ENCODE measurements at places on chromosomes 5 and 9. TPM values are rescaled to one million over a fixed set of nuclear protein-coding genes. Genes with fewer than 3 reads are reported as not detected.
A peak's percentile ranks its signal among the peaks of the same experiment; 100 is the strongest.

- H3K4me3 ChIP-seq = no peak overlapping the region
- H3K27me3 ChIP-seq = no peaks in the 10 kb centered on the region
- no peak overlapping the region for H3K27ac ChIP-seq
- no peaks in the 10 kb centered on the region for H3K4me1 ChIP-seq
Measured at GRCh38 chr9:104780796-104781395, 17.0 kb downstream of the NIPSNAP3B start.

MZB1 gene
- total RNA-seq = 0.62 TPM

ANKRD34B gene
- total RNA-seq = 0.13 TPM

- no peaks in the 10 kb centered on the region for H3K36me3 ChIP-seq
- H3K4me3 ChIP-seq = no peak overlapping the region
- peaks cover 6% of the 10 kb centered on the region for H3K27me3 ChIP-seq
- no peak overlapping the region for H3K27ac ChIP-seq
- DNase-seq = no peak
Measured at GRCh38 chr5:2797160-2797559, 45.7 kb upstream of the IRX2 start.

GRCh38 chr9:87734106-87734505 is 8.2 kb downstream of the CTSL start:
- no peaks in the 10 kb centered on the region for H3K4me1 ChIP-seq
- H3K27me3 ChIP-seq = no peaks in the 10 kb centered on the region
- H3K36me3 ChIP-seq = peaks cover 18% of the 10 kb centered on the region
- H3K27ac ChIP-seq = no peak overlapping the region
- DNase-seq = peak; percentile 45
- no peak overlapping the region for H3K4me3 ChIP-seq

DNA sequence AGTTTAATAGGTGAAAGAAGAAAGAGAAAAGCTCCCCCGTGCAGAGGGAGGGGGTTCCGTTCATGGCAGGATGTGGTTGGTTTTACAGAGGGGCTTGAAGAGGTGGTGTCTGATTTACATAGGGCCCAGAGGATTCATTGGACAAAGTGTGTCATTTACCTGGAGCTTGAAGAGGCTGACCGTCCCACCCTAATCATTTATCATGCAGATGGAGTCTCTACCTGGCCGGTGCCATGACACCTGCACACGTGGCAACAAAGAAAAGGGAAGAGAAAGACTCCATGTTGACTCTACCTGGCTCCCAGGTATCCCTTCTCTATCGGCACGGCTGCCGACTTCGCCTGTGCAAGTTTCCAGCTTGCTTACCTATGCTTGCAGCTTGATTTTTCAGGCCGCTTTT is 35.3 kb upstream of the PRRC2B start:
- no peaks in the 10 kb centered on the region for H3K4me1 ChIP-seq
- H3K27me3 ChIP-seq = no peaks in the 10 kb centered on the region
- H3K36me3 ChIP-seq = no peaks in the 10 kb centered on the region
- no peak overlapping the region for H3K4me3 ChIP-seq
- no peak for DNase-seq

DNA sequence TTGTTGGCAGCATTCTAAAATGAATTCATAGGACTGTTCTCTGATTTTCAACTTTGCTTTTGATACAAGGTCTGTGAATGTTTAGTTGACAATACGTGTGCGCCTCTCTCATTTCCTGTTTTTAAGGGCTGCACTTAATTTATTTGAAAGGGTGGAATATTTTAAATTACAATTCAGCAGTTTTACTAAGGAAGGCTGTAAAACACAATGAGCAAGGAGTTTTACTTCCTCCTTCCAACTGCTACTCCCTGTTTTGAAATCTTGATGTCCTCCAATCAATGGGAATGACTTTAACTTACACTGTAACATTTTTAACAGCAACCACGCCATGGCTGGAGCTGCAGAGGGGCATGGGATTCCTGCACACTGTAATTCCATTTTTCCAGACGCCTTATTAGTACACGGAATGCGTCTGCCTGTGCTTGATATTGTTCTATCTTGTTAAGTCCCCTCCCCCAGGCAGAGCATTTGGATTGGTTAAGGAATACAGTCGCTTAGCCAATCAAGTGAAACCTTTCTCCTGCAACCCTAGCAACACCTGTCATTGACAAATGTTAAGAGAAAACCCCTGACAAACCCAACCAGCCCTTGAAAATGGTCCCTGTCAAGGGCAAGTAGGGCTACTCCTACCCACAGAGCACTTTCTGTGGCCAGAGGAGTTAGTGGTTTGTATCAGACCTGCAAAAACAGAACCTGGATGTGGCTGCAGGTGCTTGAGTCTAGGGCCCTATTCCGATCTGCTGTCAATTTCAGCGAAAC is 12.5 kb upstream of the ZSWIM6 start:
- H3K27me3 ChIP-seq = no peaks in the 10 kb centered on the region
- DNase-seq = peak; percentile 63
- no peaks in the 10 kb centered on the region for H3K36me3 ChIP-seq
- no peak overlapping the region for H3K4me3 ChIP-seq
- H3K27ac ChIP-seq = peak overlapping the region; percentile 65
- peaks cover 8% of the 10 kb centered on the region for H3K4me1 ChIP-seq

NEUROG1 gene
- not detected for total RNA-seq

DNA sequence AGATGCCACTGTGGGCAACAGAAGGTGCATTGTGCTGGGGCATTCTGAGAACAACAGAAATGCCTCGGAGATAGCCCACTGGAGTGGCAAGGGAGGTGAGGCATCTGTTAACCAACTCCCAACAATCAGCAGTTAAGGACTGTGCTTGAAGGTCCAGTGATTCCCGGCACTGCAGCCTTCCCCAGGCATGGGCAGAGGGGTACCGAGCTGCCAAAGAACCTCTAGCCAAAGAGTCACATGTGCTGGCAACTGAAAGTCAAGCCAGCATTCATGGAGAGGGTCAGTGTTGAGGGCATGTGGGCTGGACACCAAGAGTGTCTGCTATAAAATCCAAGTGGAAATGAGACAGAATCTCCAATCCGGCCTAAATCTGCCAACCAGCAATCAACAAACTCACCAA is 149.6 kb downstream of the ASTN2 start:
- H3K4me1 ChIP-seq = no peaks in the 10 kb centered on the region
- no peaks in the 10 kb centered on the region for H3K36me3 ChIP-seq
- H3K27me3 ChIP-seq = no peaks in the 10 kb centered on the region
- no peak overlapping the region for H3K27ac ChIP-seq

DNA sequence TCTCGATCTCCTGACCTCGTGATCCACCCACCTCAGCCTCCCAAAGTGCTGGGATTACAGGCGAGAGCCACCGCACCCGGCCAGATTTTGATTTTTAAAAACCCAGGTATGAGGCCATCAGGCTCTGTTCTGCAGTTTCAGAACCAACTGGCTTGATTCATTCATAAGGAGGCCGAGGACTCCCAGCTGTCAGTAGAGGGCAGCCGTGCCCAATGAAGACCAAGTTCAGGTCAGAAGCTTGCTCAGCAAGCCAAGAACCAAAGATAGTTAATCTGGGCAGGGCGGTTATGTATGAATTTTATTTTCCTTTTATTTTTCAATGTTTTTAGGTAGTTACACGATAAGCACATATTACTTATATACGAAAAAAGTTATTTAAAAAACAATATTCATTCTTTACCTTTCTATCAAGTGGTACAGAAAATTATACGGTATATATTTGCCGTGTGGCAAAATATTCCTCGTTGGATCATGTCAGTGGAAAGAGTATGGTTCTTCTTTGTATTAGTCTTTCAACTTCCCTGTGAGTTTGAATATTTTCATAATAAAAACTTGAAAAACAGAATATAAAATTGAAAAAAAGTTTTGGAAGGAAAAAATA is 18.0 kb downstream of the MGAT1 start:
- DNase-seq = peak; percentile 92
- H3K4me1 ChIP-seq = peaks cover 40% of the 10 kb centered on the region
- peaks cover 9% of the 10 kb centered on the region for H3K36me3 ChIP-seq
- H3K4me3 ChIP-seq = no peak overlapping the region
- peak overlapping the region; percentile 88 for H3K27ac ChIP-seq

HTR4 gene
- total RNA-seq = not detected

GRCh38 chr9:93655621-93656425 is 79.4 kb downstream of the PHF2 start:
- no peaks in the 10 kb centered on the region for H3K4me1 ChIP-seq
- no peaks in the 10 kb centered on the region for H3K27me3 ChIP-seq
- peaks cover 90% of the 10 kb centered on the region for H3K36me3 ChIP-seq
- H3K4me3 ChIP-seq = no peak overlapping the region
- no peak for DNase-seq

GRCh38 chr5:126650463-126650862 is 49.7 kb downstream of the PHAX start:
- H3K27me3 ChIP-seq = no peaks in the 10 kb centered on the region
- no peak overlapping the region for H3K4me3 ChIP-seq
- no peak overlapping the region for H3K27ac ChIP-seq
- H3K4me1 ChIP-seq = no peaks in the 10 kb centered on the region
- H3K36me3 ChIP-seq = no peaks in the 10 kb centered on the region

SAXO1 gene
- 0.04 TPM for total RNA-seq

- H3K4me3 ChIP-seq = no peak overlapping the region
- peak; percentile 71 for DNase-seq
- H3K4me1 ChIP-seq = peaks cover 28% of the 10 kb centered on the region
- H3K27me3 ChIP-seq = no peaks in the 10 kb centered on the region
Measured at GRCh38 chr5:126998201-126998631, 32.1 kb downstream of the MARCHF3 start.

GRCh38 chr5:115531787-115532367 is 12.7 kb downstream of the FEM1C start:
- no peak for DNase-seq
- no peaks in the 10 kb centered on the region for H3K27me3 ChIP-seq
- no peak overlapping the region for H3K4me3 ChIP-seq
- H3K36me3 ChIP-seq = peaks cover 3% of the 10 kb centered on the region

- DNase-seq = no peak
- H3K27ac ChIP-seq = no peak overlapping the region
- no peaks in the 10 kb centered on the region for H3K36me3 ChIP-seq
- no peaks in the 10 kb centered on the region for H3K4me1 ChIP-seq
Measured at GRCh38 chr9:80177949-80178480, 606.2 kb downstream of the TLE4 start.

DNA sequence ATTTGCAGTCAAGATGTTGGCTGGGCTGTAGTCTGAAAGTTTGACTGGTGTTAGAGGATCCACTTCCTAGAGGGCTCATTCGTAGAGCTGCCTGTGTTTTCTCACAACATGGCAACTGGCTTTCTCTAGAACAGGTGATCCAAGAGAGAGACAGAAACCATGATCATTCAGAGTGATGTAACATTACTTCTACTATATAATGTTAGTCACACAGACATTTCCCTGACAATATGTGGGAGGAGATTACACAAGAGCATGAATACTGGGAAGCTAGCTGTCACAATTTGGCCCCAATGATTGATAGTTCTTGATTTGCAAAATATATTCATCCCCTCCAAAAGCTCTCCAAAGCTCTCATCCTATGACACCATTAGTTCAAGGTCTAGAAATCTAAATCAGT is 10.9 kb upstream of the TMEM161B start:
- no peaks in the 10 kb centered on the region for H3K27me3 ChIP-seq
- H3K4me3 ChIP-seq = no peak overlapping the region
- no peak overlapping the region for H3K27ac ChIP-seq
- no peaks in the 10 kb centered on the region for H3K4me1 ChIP-seq
- H3K36me3 ChIP-seq = no peaks in the 10 kb centered on the region

PTPRD gene
- 67.2 TPM for total RNA-seq

CARD19 gene
- total RNA-seq = 47.4 TPM

- H3K4me1 ChIP-seq = no peaks in the 10 kb centered on the region
- H3K36me3 ChIP-seq = no peaks in the 10 kb centered on the region
- no peaks in the 10 kb centered on the region for H3K27me3 ChIP-seq
- H3K27ac ChIP-seq = no peak overlapping the region
- H3K4me3 ChIP-seq = no peak overlapping the region
Measured at GRCh38 chr5:76114179-76114851, 31.1 kb downstream of the SV2C start.

SH3GL2 gene
- 0.09 TPM for total RNA-seq
